Memory B cell (primary cell): ENCODE measurements at places on chromosomes 5 and 9.
A peak's percentile ranks its signal among the peaks of the same experiment; 100 is the strongest.

DNA sequence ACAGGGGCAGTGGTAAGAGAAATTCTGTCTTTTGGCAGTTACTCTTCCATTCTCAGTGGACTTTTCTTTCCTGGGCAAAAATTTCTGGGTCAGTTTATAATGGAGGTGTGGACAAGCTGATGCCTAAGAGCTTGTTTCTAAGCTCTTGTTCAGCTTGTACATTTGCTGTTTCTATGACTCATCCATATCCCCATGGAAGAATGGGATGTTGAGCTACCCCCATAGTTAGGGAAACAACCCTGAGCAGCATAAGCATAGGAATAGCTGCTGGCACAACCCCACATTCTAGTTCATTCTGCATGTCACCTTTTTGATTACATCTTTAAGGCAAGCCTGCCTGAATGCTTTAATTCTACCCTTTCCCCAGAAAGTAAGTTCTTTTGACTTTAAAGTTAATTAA lies 173.3 kb downstream of the PSAT1 start:
- H3K27ac ChIP-seq, result no peak overlapping the region
- H3K4me3 ChIP-seq, result no peak overlapping the region
- H3K4me1 ChIP-seq, result no peaks in the 10 kb centered on the region
- no peak for DNase-seq
- H3K36me3 ChIP-seq, result no peaks in the 10 kb centered on the region

- H3K4me1 ChIP-seq, result peaks cover 16% of the 10 kb centered on the region
- H3K27me3 ChIP-seq, result no peaks in the 10 kb centered on the region
- H3K36me3 ChIP-seq, result peaks cover 17% of the 10 kb centered on the region
Observed at GRCh38 chr9:122955961-122956360, 15.1 kb downstream of the RABGAP1 start.

GRCh38 chr9:113151696-113152630 lies 1.2 kb downstream of the SLC31A2 start:
- H3K27me3 ChIP-seq, result no peaks in the 10 kb centered on the region
- peaks cover 10% of the 10 kb centered on the region for H3K4me1 ChIP-seq
- no peaks in the 10 kb centered on the region for H3K36me3 ChIP-seq
- no peak for DNase-seq

- peaks cover 14% of the 10 kb centered on the region for H3K36me3 ChIP-seq
- H3K27ac ChIP-seq, result no peak overlapping the region
- peaks cover 4% of the 10 kb centered on the region for H3K27me3 ChIP-seq
- H3K4me1 ChIP-seq, result no peaks in the 10 kb centered on the region
Observed at GRCh38 chr5:137761566-137761965, 7.4 kb upstream of the HNRNPA0 start.

GRCh38 chr5:6378766-6379103 lies 388 bp upstream of the MED10 start:
- peak overlapping the region; percentile 96 for H3K27ac ChIP-seq
- H3K36me3 ChIP-seq, result peaks cover 18% of the 10 kb centered on the region
- H3K4me3 ChIP-seq, result peak overlapping the region; percentile 94
- peaks cover 21% of the 10 kb centered on the region for H3K4me1 ChIP-seq

- DNase-seq, result no peak
- no peak overlapping the region for H3K4me3 ChIP-seq
- no peak overlapping the region for H3K27ac ChIP-seq
- H3K27me3 ChIP-seq, result no peaks in the 10 kb centered on the region
Observed at GRCh38 chr5:154901276-154901675, 36.7 kb downstream of the GEMIN5 start.

- H3K27ac ChIP-seq, result no peak overlapping the region
- H3K4me1 ChIP-seq, result no peaks in the 10 kb centered on the region
- H3K27me3 ChIP-seq, result peaks cover 6% of the 10 kb centered on the region
- H3K36me3 ChIP-seq, result no peaks in the 10 kb centered on the region
- no peak overlapping the region for H3K4me3 ChIP-seq
Observed at GRCh38 chr5:14917719-14918118, 46.1 kb upstream of the ANKH start.

DNA sequence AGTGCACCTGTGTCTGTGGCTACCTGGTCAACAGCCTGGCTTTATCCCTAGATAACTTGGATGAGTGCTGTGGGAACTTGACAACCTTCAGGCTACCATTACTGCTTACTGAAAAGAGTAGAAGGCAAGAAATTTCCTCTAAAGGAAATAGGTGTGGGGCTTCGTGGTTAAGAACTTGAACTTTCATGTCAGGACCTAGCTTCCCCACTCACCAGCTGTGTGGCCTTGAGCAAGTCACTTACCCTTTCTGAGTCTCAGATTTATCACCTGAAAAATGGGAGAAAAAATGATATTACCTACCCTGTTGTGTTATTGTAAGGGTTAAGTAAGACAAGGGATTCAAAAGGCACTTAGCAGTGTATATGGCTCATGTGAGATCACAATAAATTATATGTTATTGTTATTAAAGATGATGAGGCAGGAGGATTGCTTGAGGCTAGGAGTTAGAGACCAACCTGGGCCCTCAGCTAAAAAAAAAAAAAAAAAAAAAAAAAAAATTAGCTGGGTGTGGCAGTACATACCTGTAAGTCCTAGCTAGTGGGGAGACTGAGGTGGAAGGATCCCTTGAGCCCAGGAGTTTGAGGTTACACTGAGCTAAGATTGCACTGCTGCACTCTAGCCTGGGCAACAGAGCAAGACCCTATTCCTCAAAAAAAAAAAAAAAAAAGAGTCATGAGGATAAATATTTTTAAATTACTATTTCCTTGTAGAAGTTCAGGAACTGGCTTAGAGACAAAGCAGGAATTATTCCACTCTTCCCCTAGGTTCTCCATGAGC lies 97.0 kb upstream of the SPRY4 start:
- peaks cover 16% of the 10 kb centered on the region for H3K4me1 ChIP-seq
- H3K36me3 ChIP-seq, result peaks cover 1% of the 10 kb centered on the region
- H3K4me3 ChIP-seq, result no peak overlapping the region

DNA sequence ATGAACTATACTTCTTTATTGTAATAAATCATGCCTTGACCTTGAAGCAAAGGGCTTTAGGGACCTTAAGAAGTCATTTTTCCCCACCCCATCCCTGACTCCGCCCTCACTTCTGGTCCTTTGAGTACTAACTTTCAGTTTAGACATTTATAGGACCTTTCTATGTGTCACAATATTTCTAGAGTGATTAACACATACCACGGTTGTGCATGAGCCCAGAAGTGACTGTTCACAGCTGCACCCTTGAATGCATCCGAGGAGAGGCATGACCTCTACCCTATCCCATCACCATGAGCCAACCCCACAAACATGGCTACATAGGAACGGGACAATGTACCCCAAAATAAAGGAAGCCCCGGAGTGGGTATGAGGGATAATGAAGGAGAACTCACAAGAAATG lies 160.3 kb downstream of the HSD17B3 start:
- DNase-seq, result no peak
- H3K4me1 ChIP-seq, result peaks cover 8% of the 10 kb centered on the region
- no peak overlapping the region for H3K4me3 ChIP-seq
- H3K27ac ChIP-seq, result no peak overlapping the region
- peaks cover 1% of the 10 kb centered on the region for H3K36me3 ChIP-seq
- H3K27me3 ChIP-seq, result peaks cover 7% of the 10 kb centered on the region

GRCh38 chr5:314676-315487 lies 6.6 kb upstream of the AHRR start:
- H3K36me3 ChIP-seq, result peaks cover 23% of the 10 kb centered on the region
- no peak for DNase-seq
- peaks cover 3% of the 10 kb centered on the region for H3K4me1 ChIP-seq
- peaks cover 3% of the 10 kb centered on the region for H3K27me3 ChIP-seq
- H3K27ac ChIP-seq, result no peak overlapping the region

DNA sequence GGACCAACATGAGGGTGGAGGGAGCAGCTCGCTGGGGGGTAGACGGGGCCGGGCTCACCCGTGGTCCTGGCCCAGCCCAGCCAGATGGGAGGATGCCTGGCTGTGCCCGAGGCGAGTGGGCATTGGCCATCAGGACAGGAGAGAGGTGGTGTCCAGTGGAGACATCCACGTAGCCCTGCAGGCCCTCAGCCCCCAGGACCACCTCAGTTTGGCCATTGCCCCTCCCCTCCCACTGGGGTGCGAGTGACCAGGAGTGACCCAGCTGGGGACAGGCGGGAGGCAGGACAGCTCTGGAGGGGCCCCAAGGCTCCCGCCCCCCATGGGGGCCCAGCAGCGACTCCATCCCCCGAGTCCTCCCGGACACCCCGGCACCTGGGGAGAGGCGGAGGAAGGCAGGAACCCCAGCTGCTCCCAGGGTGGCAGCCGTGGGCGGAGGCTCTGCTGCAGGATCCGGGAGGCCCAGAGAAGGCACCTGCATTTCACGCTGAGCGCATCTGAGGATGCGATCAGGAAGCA lies 8.3 kb downstream of the NOXA1 start:
- H3K27me3 ChIP-seq, result peaks cover 1% of the 10 kb centered on the region
- H3K4me1 ChIP-seq, result peaks cover 6% of the 10 kb centered on the region
- no peak overlapping the region for H3K4me3 ChIP-seq
- H3K27ac ChIP-seq, result no peak overlapping the region
- no peaks in the 10 kb centered on the region for H3K36me3 ChIP-seq

DNA sequence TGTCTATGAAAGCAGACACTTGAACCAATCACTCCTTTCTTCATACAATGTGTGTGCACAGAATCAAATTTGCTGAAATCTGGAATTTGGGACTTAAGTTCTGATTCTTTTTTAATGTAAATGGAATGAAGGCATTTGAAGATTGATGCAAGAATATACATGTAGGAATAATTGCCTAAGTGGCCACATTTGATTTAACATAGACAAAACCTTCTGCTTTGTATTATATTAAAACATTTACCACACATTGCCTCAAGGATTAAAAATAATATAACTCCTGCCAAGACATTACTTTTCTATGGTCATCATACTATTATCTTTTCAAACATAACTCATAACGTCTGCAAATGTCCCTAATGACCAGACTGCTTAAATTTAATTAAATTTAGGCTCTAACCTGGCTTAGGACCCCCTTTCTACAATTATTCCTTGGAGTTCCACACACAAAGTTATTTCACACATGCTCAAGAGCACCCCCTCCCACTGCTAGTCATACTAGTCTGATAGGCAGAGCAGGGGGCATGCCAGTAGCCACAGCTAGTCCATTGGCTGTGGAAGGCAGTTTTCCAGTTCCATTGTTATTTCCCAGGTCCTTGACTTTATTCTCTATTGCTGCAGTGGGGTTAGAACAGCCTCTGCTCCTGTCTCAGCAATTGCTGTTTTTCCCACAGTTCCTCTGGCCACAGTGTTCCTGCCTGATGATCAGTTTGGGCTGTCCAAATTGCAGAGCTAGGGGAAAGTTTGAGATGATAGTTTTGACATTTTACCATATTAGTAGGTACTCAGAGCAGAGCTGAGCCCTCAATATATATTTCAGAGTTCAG lies 360.6 kb upstream of the GRAMD2B start:
- no peak overlapping the region for H3K27ac ChIP-seq
- DNase-seq, result no peak
- H3K4me3 ChIP-seq, result no peak overlapping the region
- no peaks in the 10 kb centered on the region for H3K27me3 ChIP-seq
- H3K4me1 ChIP-seq, result no peaks in the 10 kb centered on the region

- H3K27ac ChIP-seq, result no peak overlapping the region
- no peaks in the 10 kb centered on the region for H3K36me3 ChIP-seq
- no peak for DNase-seq
- peaks cover 3% of the 10 kb centered on the region for H3K27me3 ChIP-seq
- no peaks in the 10 kb centered on the region for H3K4me1 ChIP-seq
Observed at GRCh38 chr5:81093536-81094196, 133.5 kb downstream of the RASGRF2 start.

GRCh38 chr5:135156715-135157404 lies 122.8 kb upstream of the PITX1 start:
- no peak overlapping the region for H3K27ac ChIP-seq
- H3K36me3 ChIP-seq, result no peaks in the 10 kb centered on the region
- DNase-seq, result no peak
- H3K4me3 ChIP-seq, result no peak overlapping the region
- peaks cover 14% of the 10 kb centered on the region for H3K27me3 ChIP-seq

DNA sequence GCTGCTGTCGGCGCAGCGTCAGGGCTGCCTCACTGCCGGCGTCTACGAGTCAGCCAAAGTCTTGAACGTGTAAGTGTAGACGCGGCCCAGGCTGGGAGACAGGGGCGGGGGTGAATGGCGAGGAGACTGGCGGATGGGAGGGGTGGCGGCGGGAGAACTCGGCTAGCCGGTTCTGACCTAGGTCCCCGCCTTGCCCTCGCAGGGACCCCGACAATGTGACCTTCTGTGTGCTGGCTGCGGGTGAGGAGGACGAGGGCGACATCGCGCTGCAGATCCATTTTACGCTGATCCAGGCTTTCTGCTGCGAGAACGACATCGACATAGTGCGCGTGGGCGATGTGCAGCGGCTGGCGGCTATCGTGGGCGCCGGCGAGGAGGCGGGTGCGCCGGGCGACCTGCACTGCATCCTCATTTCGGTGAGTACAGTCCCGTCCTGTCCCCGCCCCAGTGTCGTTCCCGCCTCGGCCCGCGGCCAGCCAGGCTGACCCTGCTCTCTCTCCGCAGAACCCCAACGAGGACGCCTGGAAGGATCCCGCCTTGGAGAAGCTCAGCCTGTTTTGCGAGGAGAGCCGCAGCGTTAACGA lies 745 bp downstream of the GADD45G start:
- no peaks in the 10 kb centered on the region for H3K36me3 ChIP-seq
- H3K27me3 ChIP-seq, result peaks cover 7% of the 10 kb centered on the region
- peak; percentile 16 for DNase-seq
- H3K4me3 ChIP-seq, result peak overlapping the region; percentile 86
- peak overlapping the region; percentile 55 for H3K27ac ChIP-seq

- no peaks in the 10 kb centered on the region for H3K27me3 ChIP-seq
- no peaks in the 10 kb centered on the region for H3K4me1 ChIP-seq
- DNase-seq, result no peak
- H3K36me3 ChIP-seq, result no peaks in the 10 kb centered on the region
Observed at GRCh38 chr5:68962757-68963484, 130.9 kb upstream of the SLC30A5 start.

DNA sequence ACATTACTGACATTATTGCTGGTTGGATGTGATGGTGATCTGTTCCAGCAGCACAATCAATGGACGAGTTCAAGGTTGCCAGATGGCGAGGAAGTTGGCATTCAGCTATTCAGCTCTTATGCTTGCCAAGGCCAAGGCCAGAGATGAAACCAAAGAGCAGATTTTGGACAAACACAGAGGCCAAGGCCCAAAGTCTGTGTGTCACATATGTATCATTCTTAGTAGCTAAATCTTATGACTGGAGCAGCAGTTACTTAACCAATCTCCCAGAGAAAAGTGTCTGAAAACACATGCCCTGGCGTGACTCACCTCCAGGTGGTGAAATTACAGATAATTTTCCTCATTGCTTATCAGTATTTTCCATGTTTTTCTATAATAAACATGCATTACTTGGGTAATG lies 189.0 kb upstream of the EGFLAM start:
- no peak overlapping the region for H3K27ac ChIP-seq
- no peaks in the 10 kb centered on the region for H3K36me3 ChIP-seq

- no peak for DNase-seq
- H3K4me3 ChIP-seq, result peak overlapping the region; percentile 6
- H3K27me3 ChIP-seq, result no peaks in the 10 kb centered on the region
- H3K27ac ChIP-seq, result no peak overlapping the region
- peaks cover 17% of the 10 kb centered on the region for H3K4me1 ChIP-seq
- no peaks in the 10 kb centered on the region for H3K36me3 ChIP-seq
Observed at GRCh38 chr5:79512049-79512448, 1.9 kb downstream of the HOMER1 start.
